ENCODE measurements at places on chromosomes 12 and 14.

DNA sequence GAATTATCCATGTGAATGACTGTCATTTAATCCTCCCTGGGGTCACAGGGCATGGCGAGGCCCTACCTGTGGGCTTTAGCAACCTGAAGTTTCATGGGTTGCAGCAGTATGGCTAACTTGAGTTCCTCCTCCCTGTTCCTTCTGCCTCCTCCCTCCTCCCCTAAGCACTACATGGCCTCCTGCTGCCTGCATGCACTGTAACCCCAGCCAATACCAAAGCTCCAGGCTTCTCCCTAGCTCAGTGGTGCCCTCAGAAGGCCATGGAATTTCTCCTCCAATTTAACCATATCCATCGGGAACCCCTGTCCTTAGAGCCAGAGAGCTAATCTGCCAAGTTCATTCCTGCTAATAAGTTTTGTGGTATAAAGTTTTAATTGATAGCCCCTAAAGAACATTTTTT lies 95.1 kb downstream of the NT5DC3 start:
- no peak for DNase-seq

DNA sequence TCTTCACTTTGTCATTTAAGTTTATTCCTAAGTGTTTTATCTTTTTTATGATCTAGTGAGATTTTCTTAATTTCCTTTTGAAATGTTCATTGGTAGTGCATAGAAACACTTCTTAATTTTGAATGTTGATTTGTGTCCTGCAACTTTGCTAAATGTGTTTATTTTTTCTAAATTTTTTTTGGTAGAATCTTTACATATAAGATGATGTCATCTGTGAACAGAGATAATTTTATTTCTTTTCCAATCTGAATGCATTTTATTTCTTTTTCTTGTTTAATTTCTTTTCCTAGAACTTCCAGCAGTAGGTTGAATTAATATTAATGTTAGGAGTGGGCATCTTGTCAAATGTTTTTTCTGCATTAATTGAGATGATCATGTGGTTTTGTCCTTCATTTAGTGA lies 42.1 kb downstream of the SLCO1B3 start:
- no peak for DNase-seq

DNA sequence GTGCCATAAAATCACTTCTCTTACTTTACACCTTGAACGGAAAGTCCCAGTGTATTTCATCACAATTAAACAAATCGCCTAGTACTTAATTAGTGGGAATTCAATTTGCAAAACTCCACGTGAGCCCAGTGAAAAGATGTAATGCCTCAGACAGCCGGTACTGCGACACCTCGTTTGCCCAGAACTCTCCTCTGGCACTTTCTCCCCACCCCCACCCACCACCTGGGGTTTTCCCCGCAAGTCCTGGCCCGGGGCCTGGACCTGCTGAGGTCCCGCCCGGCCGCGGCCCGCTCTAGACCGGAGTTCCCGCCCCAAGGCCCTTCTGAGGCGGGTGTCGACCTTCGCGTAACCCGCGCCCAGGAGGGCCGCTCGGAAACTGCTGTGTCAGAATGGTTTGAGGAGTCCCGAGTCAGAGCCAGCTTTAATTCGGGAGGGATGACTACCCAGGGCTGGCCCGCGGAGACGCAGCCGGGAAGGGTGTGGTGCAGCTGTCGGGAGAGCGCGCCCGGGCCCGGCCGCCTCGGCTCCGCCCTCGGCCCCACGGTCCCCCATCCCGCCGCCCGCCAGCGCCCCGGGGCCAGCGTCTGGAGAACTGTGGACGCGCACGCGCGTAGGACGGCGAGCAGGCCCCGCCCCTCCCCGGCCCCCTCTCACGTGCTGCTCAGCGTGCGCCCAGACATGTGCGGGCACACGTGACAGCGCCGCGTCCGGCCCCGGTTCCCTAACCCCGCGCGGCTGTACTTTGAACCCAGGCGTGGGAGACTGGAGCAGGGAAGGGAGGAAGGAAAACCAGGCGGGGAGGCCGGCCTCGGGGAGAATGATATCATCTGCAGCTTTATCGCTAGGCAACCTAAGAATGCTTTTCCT lies 10.8 kb downstream of the BHLHE41 start:
- peak; percentile 65 for DNase-seq

GRCh38 chr12:87782838-87783237 lies 246.4 kb downstream of the C12orf50 start:
- DNase-seq, result no peak

DNA sequence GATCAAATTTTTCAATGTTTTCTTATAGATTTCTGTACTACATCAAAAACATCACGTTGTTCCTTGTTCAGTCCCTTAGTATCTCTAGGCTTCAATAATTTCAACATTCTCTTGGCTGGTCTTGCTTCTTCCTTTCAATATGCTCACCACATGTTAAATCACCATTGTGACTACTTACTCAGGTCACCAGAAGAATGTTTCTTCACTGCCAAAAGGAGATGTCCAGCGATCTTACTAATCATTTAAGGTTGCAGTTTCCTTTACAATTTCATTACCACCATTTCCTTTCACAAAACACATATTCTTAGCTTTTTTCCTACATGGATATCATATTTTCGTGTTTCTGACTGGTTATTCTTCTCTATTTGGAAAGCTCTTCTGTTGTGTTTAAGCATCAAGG lies 363.8 kb downstream of the NAV3 start:
- DNase-seq, result no peak

GRCh38 chr14:24534286-24534685 lies 26.2 kb upstream of the CMA1 start:
- DNase-seq, result no peak

DNA sequence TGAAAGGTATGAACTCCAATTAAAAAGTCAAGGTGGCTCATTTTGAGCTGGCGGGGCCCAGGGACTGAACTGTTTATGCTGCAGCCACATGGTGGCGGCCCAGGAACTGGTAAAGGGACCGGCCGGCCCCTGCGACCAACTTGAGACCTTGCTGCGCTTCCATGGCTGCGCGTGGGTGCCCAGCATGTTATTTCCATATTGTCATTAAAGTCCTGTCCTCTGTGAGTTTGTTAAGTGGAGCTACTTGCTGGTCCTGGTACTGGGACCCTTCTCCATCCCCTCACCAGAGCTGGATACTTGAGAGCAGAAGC lies 62.3 kb downstream of the BEGAIN start:
- no peak for DNase-seq

DNA sequence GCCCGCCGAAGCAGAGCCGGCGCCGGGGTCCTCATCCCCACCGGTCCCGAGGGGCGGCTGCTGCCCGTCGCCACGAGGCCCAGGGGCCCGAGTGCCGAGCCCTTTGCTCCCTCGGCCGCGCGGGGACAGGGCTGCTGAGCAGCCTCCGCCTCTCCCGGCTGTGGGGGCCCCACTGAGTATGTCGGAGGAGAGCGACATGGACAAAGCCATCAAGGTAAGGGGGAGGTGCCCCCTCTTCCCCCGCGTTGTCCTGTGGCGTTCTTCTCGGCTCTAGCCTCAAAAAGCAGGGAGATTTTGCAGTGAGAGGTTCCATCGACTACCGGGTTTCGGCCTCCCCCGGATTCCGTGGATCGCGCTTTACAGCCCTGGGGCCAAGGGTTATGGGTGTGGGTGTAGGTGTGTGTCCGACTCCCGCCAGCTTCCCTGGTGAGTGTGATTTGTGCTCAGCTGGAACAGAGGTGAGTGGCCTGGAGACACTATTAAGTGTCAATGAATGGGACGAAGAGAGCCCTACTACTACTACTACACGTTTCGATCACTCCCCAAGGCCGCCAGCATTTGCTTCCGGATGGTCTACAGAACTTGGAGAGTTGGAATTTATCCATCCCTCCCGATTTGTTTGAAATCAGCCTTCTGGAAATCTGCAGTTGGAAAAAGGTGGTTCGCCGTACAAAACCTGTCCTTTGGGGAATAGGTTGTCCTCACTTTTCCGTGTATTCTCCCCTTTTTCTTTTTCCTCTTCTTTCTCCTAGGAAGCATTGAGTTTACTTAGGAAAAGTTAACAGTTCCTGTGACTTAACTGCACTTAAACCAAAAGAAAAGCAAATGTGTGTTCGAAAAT lies 748 bp downstream of the MAPKAPK5 start:
- no peak for DNase-seq

- DNase-seq, result no peak
Observed at GRCh38 chr14:63875311-63875710, 22.5 kb downstream of the SYNE2 start.

DNA sequence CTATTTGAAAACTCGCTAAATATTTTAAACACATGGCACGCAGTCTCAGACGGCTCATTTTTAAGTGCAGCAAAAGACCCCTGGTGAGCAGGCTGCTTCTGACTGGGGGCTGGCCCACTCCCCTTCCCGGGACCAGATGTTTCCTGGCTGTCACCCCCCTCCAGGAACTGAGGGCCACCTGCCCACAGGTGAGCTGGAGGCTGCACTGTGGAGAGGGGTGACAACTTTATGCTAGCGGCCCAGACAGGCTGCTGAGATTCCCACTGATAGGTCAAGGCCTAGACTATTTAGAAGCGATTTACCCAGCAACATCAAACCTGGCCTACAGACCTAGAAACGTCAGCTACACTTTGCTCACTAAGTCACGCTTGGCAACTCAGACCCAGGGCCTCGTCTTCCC lies 92.1 kb downstream of the BCL11B start:
- DNase-seq, result no peak

DNA sequence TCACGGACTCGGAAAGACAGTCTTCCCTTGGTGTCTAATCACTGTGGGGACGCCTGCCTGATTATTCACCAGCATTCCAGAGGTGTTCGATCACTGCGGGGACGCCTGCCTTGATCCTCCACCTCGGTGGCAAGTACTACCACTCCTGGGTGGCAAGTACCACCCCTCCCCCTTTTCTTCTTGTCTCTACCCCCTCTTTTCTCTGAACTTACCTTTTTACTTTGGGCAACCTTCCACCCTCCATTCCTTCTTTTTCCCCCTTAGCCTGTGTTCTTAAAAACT lies 12.0 kb upstream of the LGMN start:
- no peak for DNase-seq

DNA sequence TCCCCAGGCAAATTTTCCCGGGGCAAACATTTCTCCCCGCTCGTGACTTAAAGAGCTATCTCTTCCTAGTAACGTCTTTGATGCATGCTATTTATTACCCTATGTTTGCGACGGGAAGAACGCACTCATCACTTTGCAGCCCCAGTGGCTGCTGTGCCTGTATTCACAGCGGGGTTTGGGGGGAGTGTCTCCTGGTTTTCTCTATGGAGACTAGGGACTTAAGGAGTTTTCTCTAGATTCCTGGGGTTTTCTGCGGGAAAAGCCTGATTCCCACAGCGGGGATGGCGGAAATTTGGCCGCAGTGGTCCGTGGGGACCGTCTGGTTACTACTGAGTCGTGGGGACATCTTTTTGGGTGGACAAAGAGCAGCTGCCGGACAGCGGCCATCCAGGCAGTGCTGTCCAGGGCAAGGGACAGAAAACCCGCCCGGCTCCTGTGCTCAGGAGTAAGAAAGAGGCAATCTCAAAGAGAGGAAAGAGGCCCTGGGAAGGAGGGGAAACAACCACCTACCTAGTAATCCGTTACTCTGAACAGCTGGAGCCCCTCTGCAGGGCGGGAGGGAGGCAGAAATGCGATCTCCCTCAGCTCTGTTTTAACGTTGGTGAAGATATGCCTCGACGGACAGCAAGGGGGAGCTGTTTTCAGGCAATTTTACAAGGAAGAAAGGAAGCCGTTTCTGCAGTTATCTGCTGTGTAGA lies 771 bp upstream of the AVPR1A start:
- peak; percentile 26 for DNase-seq

DNA sequence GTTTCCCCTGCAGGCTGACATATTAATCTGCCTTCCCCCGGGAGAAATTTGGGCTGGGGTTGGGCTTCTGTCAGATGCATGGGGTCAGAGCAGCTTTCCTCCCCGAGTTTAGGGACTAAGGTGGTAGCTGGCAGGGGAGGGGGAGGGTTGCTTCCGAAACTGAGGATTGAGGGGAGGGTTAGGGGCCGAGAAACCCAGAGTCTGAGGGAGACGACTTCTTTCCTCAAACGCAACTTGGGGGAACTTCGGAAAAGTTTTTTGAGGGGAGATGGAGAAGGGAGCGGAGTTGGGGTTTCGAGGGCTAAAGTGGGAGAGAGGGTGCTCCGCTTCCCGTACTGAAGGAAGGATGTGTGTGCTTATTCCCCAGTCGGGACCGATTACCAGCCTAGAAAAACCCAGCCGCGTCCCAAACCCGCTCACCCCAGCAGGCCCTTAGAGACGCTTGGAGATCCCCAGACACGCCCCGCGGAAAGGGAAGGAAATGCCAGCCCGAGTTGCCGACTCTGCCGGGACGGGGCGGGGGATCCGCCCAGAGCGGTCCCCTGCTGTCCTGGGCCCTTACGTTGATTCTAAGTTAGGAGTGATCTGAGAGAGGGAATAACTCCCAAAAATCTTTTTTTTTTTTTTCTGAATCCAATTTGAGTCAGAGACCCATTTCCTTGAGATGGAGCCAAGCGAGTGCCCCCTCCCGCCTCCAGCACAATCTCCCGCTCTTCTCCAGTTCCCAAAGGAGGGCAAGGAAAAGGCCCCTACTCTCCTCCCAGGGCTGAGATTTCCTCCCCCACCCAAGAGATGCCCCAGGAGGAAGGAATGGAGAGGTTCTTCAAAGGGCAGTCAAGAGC lies 61.9 kb downstream of the SMUG1 start:
- DNase-seq, result no peak

DNA sequence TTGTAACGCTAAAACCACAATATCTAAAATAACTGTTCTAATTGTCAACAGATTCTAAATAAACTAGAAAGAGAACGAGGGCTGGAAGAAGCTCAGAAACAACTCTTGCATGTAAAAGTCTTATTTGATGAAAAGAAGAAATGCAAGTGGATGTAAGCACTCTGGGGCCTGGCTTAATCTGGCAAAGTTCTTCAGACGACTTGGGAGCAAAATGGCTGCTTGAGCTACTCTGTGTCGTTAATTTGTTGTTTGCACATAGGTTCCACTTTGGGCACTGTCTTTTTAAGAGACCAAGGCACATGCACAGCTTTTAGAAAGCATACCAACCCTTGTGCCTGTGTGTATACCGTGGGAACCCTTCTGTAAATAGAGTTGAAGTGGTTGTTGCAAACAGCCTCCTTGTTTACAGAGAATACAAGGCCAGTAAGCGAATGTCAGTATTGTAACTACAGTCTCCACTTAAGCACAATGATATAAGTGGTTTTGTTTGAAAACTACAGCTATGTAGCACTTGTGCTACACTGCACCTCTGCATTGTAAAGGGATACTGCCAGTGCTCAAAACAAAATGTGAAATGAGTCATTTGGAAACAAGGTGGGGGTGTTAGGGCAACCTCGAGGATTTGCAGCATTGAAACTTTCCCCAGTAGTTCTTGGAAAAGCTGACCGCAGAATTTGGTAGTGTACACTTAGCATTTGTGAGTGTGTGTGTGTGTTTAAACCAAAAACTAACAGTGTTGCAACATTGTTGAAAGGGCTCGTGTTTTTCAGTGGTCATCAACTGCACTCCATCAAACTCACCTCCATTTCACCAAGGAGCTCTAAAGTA lies 154.3 kb downstream of the CEP83 start:
- no peak for DNase-seq

- DNase-seq, result no peak
Observed at GRCh38 chr12:64616201-64616600, 5.9 kb downstream of the RASSF3 start.
